Pancreas (tissue), 10 donors: ENCODE measurements at places on chromosomes 4 and X.
A peak's percentile ranks its signal among the peaks of the same experiment; 100 is the strongest.

GRCh38 chrX:71454222-71454621 is 78.7 kb upstream of the OGT start:
- H3K27ac ChIP-seq, result no peak overlapping the region
- DNase-seq, result no peak
- H3K4me3 ChIP-seq, result no peak overlapping the region
- H3K4me1 ChIP-seq, result no peaks in the 10 kb centered on the region
- H3K27me3 ChIP-seq, result no peaks in the 10 kb centered on the region

- no peak overlapping the region for H3K27ac ChIP-seq
- no peaks in the 10 kb centered on the region for H3K27me3 ChIP-seq
- H3K4me1 ChIP-seq, result no peaks in the 10 kb centered on the region
- H3K36me3 ChIP-seq, result no peaks in the 10 kb centered on the region
Measured at GRCh38 chr4:140174543-140174942, 20.6 kb upstream of the MAML3 start.

GRCh38 chrX:44675362-44676024 is 132.8 kb upstream of the FUNDC1 start:
- DNase-seq, result no peak
- no peaks in the 10 kb centered on the region for H3K4me1 ChIP-seq
- peaks cover 5% of the 10 kb centered on the region for H3K27me3 ChIP-seq
- H3K4me3 ChIP-seq, result no peak overlapping the region
- H3K36me3 ChIP-seq, result no peaks in the 10 kb centered on the region

DNA sequence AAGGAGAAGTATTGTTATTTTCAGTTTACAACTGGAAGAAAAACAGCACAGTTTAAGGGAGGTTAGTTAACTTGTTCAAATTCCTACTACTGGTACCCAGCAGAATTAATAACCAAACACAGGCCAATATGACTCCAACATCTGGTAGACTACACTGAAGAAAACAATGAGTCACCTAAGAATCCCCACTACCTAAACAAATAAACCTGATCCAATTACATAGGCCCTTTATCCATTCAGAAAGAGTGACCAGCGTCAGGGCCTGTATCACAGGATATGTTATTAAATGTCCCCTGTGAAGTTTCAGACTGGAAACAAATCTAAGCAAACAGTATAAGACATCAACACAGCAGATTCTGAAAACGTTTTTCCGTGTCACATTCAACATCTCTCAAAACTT is 492.5 kb upstream of the INTU start:
- no peak overlapping the region for H3K4me3 ChIP-seq
- no peaks in the 10 kb centered on the region for H3K27me3 ChIP-seq
- H3K36me3 ChIP-seq, result no peaks in the 10 kb centered on the region
- H3K27ac ChIP-seq, result no peak overlapping the region

GRCh38 chrX:34365471-34365870 is 233.4 kb upstream of the FAM47A start:
- no peak overlapping the region for H3K4me3 ChIP-seq
- no peaks in the 10 kb centered on the region for H3K27me3 ChIP-seq
- DNase-seq, result no peak
- no peak overlapping the region for H3K27ac ChIP-seq
- no peaks in the 10 kb centered on the region for H3K36me3 ChIP-seq

- no peaks in the 10 kb centered on the region for H3K36me3 ChIP-seq
- no peaks in the 10 kb centered on the region for H3K27me3 ChIP-seq
- no peak for DNase-seq
- H3K4me1 ChIP-seq, result no peaks in the 10 kb centered on the region
- H3K27ac ChIP-seq, result no peak overlapping the region
- no peak overlapping the region for H3K4me3 ChIP-seq
Measured at GRCh38 chrX:18594079-18594478, 77.8 kb downstream of the RS1 start.

GRCh38 chrX:793216-793770 is 162.7 kb downstream of the SHOX start:
- DNase-seq, result no peak
- no peaks in the 10 kb centered on the region for H3K27me3 ChIP-seq
- H3K27ac ChIP-seq, result no peak overlapping the region
- H3K4me3 ChIP-seq, result no peak overlapping the region
- H3K36me3 ChIP-seq, result no peaks in the 10 kb centered on the region

- no peaks in the 10 kb centered on the region for H3K36me3 ChIP-seq
- H3K4me1 ChIP-seq, result no peaks in the 10 kb centered on the region
- peaks cover 4% of the 10 kb centered on the region for H3K27me3 ChIP-seq
- peak; percentile 68 for DNase-seq
- H3K4me3 ChIP-seq, result peak overlapping the region; percentile 11
- H3K27ac ChIP-seq, result peak overlapping the region; percentile 92
Measured at GRCh38 chrX:40105835-40106675, 8.3 kb upstream of the BCOR start.

DNA sequence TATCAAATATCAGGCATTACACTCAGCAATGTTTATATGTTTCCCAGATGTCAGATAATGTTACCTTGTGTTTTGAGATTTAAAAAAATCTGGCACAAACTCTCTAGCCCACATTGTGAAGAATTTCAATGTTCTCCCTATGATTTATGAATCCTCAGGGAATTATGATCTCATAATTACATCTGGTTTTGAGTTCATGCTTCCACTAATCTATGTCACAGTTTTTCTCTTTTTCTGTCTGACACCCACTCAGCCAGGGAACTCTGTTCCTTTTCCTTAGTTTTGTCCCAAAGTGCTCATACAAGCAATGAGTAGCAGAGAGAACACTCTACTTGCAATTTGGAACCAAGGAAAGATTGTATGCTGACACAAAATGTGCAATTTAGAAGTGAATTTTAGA is 212.1 kb upstream of the POF1B start:
- DNase-seq, result no peak
- no peak overlapping the region for H3K27ac ChIP-seq
- H3K36me3 ChIP-seq, result no peaks in the 10 kb centered on the region
- H3K4me1 ChIP-seq, result no peaks in the 10 kb centered on the region
- H3K4me3 ChIP-seq, result no peak overlapping the region

- no peak overlapping the region for H3K27ac ChIP-seq
- H3K4me3 ChIP-seq, result no peak overlapping the region
- no peaks in the 10 kb centered on the region for H3K27me3 ChIP-seq
- no peaks in the 10 kb centered on the region for H3K36me3 ChIP-seq
- DNase-seq, result no peak
- no peaks in the 10 kb centered on the region for H3K4me1 ChIP-seq
Measured at GRCh38 chr4:159837071-159837470, 734.2 kb downstream of the RAPGEF2 start.

GRCh38 chrX:13899607-13900006 is 82.7 kb upstream of the GPM6B start:
- H3K27me3 ChIP-seq, result no peaks in the 10 kb centered on the region
- DNase-seq, result peak; percentile 39
- H3K27ac ChIP-seq, result no peak overlapping the region
- no peaks in the 10 kb centered on the region for H3K4me1 ChIP-seq

GRCh38 chrX:129842510-129843208 is 1.0 kb downstream of the ZDHHC9 start:
- peak; percentile 57 for DNase-seq
- no peaks in the 10 kb centered on the region for H3K27me3 ChIP-seq
- H3K27ac ChIP-seq, result no peak overlapping the region
- H3K36me3 ChIP-seq, result no peaks in the 10 kb centered on the region
- no peaks in the 10 kb centered on the region for H3K4me1 ChIP-seq

- no peaks in the 10 kb centered on the region for H3K4me1 ChIP-seq
- H3K36me3 ChIP-seq, result no peaks in the 10 kb centered on the region
- peak overlapping the region; percentile 30 for H3K4me3 ChIP-seq
- peaks cover 3% of the 10 kb centered on the region for H3K27me3 ChIP-seq
- peak; percentile 68 for DNase-seq
Measured at GRCh38 chrX:40167850-40168479, 70.2 kb upstream of the BCOR start.

GRCh38 chr4:16026160-16026761 is 57.6 kb downstream of the PROM1 start:
- H3K27ac ChIP-seq, result no peak overlapping the region
- H3K4me3 ChIP-seq, result no peak overlapping the region
- no peaks in the 10 kb centered on the region for H3K27me3 ChIP-seq
- no peaks in the 10 kb centered on the region for H3K36me3 ChIP-seq

DNA sequence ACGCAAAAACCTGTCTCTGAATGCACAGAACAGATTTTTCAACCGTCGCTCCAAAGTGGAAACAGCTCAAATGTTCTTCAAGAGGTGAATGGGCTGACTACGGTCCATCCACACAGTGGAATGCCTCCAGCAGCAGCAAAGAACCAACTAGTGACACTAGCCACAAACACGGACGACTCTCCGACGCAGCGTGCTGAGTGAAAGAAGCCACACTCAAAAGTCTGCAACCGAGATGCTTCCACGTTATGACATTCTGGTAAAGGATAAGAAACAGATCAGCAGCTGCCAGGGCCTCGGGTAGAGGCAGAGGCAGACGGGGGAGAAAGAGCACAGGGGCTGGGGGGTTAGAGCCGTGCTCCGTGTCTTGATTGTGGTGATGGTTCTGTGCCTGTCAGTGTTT is 125.2 kb downstream of the AFAP1 start:
- H3K27ac ChIP-seq, result peak overlapping the region; percentile 19
- peaks cover 5% of the 10 kb centered on the region for H3K4me1 ChIP-seq
- DNase-seq, result no peak
- no peak overlapping the region for H3K4me3 ChIP-seq
- H3K36me3 ChIP-seq, result no peaks in the 10 kb centered on the region
- no peaks in the 10 kb centered on the region for H3K27me3 ChIP-seq

GRCh38 chr4:61507091-61507490 is 307.0 kb downstream of the ADGRL3 start:
- H3K36me3 ChIP-seq, result no peaks in the 10 kb centered on the region
- DNase-seq, result no peak
- H3K27ac ChIP-seq, result no peak overlapping the region
- no peak overlapping the region for H3K4me3 ChIP-seq
- no peaks in the 10 kb centered on the region for H3K27me3 ChIP-seq

DNA sequence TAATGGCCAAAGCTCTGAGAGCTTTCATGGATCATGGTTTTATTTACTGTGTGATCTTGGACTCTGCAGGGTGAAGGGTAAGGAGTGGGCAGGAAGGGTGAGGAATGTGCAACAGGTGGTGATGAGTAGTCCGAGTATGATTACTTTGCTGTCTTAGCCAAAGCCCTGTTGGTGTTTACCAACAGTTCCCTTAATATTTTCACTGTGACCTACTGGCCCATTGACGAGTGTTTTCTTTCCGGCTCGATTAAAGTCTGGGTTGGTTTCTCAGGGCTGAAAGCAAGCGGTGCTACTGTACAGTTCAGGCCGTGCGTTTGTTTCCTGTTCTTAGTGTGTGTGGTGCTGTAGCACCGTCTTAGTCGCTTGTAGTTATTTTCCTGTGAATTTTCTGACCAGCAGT is 2.6 kb downstream of the ARHGAP24 start:
- peak overlapping the region; percentile 58 for H3K4me3 ChIP-seq
- H3K27me3 ChIP-seq, result no peaks in the 10 kb centered on the region
- no peak for DNase-seq
- no peak overlapping the region for H3K27ac ChIP-seq
- no peaks in the 10 kb centered on the region for H3K4me1 ChIP-seq
- no peaks in the 10 kb centered on the region for H3K36me3 ChIP-seq

DNA sequence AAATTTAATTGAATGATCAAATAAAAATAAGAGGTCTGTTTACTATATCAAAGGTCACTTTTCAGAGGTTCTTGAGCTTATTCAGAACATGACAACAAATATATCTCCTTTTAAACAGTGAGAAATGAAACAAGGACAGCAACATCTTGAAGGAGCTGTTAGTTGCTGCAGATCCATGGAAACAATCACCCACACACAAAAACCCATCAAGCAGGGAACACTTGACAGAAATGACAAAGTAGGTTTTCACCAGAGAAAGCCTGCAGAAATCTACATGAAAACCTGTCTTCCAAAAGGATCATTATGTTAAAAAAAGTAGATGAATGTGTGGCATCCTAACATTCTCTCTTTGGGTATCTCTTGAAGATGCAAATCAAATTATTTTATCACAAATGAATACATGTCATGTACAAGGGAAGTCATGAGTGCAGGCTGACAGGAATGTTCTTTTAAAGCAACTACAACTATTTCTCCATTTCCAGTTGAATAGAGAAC is 203.0 kb downstream of the GRIA2 start:
- no peaks in the 10 kb centered on the region for H3K27me3 ChIP-seq
- H3K27ac ChIP-seq, result no peak overlapping the region

DNA sequence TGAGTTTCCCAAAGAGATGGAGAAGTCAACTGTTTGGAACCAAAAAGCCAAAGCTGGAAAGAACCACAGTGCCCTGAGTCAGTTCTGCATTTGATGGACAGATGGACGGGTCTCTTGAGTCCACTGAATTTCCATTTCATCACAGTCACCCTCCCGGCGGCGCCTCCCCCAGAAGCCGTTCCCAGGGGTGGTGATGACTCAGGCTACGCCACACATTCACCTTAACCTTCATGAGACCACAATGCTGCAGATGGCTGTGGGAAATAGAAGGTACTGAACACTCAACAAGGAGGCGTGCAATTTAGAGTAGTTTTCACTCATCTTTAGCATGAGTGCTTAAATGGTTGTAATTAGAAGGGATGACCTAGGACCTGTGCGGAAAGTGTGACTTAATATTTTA is 61.3 kb downstream of the STOX2 start:
- H3K36me3 ChIP-seq, result no peaks in the 10 kb centered on the region
- H3K27me3 ChIP-seq, result no peaks in the 10 kb centered on the region
- no peak overlapping the region for H3K27ac ChIP-seq
- DNase-seq, result no peak
- no peaks in the 10 kb centered on the region for H3K4me1 ChIP-seq

DNA sequence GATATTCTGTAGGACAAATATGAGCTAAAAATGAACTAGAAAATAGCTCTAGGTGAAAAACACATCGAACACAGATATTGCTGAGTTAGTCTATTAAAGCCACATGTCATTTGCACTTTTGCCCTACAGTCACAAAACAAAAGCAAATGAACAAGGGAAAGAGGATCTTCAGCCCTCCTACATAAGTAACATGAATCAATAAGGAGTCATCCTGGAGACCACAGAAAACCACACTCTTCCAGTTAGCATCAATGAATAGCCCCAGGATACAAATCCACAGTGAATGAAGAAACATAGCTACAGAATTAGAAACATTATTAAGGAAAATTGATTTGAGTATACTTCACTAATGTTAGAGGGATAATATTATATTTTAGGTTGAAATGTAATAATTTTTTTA is 311.4 kb downstream of the MAPK10 start:
- no peaks in the 10 kb centered on the region for H3K36me3 ChIP-seq
- no peaks in the 10 kb centered on the region for H3K27me3 ChIP-seq
- H3K4me1 ChIP-seq, result no peaks in the 10 kb centered on the region
- H3K4me3 ChIP-seq, result no peak overlapping the region
- H3K27ac ChIP-seq, result no peak overlapping the region

DNA sequence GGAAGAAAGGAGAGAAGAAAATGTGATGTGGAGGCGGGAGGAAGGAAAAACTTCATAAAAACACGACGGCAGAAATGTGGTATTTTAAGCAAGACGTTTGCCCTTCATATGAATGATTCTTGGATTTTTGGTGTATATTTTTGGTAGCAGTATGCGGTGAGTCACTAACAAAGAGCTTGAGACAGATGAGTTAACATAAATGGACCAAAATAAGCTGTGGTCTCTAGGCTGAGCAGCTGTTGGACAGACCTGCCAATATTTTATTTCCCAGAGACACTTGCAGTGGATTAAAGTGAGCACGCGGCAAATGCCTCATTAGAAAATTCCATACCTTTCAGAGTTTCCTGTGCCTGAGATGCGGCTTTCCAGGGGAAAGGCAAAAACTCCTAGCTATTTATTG is 43.1 kb upstream of the RPS6KA3 start:
- DNase-seq, result no peak
- H3K27me3 ChIP-seq, result no peaks in the 10 kb centered on the region
- no peak overlapping the region for H3K27ac ChIP-seq
- H3K4me3 ChIP-seq, result no peak overlapping the region
- no peaks in the 10 kb centered on the region for H3K36me3 ChIP-seq

- no peak for DNase-seq
- H3K27me3 ChIP-seq, result no peaks in the 10 kb centered on the region
- no peak overlapping the region for H3K4me3 ChIP-seq
- no peaks in the 10 kb centered on the region for H3K4me1 ChIP-seq
Measured at GRCh38 chrX:36978886-36979285, 29.3 kb upstream of the FAM47C start.
